ENCODE measurements at places on chromosomes 16 and 17. TPM values are rescaled to one million over a fixed set of nuclear protein-coding genes. Genes with fewer than 3 reads are reported as not detected.

Gene ARL4D
- 60.7 TPM for polyA plus RNA-seq

- DNase-seq = no peak
Observed at GRCh38 chr17:73103641-73104335, 11.3 kb upstream of the SLC39A11 start.

DNA sequence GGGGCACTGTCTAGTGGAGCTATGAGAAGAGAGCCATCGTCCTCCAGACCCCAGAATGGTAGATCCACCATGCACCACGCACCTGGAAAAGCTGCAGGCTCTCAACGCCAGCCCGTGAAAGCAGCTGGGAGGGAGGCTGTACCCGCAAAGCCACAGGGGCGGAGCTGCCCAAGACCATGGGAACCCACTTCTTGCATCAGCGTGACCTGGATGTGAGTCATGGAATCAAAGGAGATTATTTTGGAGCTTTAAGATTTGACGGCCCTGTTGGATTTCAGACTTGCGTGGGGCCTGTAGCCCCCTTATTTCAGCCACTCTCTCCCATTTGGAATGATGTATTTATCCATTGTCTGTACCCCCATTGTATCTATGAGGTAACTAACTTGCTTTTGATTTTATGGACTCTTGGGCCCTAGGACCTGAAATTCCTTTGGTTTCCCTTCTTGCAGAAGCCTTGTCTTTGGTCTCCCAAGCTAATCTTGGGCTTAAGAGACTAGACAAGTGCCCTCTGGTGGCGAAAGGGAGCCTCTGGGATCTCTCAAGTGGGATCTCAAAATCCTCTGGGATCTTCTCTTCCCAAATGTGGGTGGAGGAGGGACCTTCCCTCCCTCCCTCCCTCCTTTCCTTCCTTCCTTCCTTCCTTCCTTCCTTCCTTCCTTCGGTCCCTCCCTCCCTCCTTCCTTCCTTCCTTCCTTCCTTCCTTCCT is 58.2 kb upstream of the HAPSTR1 start:
- DNase-seq = peak; percentile 57

DNA sequence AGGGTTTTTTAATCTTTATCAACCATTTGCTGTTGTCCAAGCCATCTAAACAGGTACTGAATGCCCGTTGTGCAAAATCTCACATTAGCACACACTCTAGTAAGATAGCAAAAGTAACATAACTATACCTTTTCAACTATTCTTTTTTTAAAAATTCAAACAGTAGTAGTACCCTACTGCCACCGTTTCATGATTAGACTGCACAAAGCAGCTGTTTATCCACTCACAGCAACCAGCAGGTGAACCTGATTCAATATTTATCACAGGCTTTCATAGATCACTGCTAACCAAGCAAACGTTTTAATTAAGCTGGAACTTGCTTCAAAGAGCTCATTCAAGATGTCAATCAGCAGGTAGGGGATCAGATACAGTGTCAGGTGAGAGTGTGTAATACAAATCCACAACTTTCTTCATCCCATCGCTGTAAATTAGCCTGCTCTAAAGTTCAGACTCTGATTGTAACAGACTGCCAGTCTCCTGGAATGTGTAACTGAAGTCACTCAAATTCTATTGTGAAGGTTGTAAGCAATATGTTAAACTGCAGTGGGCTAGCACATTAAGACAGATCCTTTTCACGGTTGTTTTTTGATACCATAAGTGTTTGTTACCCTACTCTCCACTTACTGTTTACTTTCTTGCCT is 47.3 kb downstream of the BRIP1 start:
- DNase-seq = no peak

- peak; percentile 48 for DNase-seq
Observed at GRCh38 chr16:2040041-2040786, 7.4 kb downstream of the NTHL1 start.

GRCh38 chr17:74257311-74257710 is 16.7 kb upstream of the DNAI2 start:
- DNase-seq = no peak

DNA sequence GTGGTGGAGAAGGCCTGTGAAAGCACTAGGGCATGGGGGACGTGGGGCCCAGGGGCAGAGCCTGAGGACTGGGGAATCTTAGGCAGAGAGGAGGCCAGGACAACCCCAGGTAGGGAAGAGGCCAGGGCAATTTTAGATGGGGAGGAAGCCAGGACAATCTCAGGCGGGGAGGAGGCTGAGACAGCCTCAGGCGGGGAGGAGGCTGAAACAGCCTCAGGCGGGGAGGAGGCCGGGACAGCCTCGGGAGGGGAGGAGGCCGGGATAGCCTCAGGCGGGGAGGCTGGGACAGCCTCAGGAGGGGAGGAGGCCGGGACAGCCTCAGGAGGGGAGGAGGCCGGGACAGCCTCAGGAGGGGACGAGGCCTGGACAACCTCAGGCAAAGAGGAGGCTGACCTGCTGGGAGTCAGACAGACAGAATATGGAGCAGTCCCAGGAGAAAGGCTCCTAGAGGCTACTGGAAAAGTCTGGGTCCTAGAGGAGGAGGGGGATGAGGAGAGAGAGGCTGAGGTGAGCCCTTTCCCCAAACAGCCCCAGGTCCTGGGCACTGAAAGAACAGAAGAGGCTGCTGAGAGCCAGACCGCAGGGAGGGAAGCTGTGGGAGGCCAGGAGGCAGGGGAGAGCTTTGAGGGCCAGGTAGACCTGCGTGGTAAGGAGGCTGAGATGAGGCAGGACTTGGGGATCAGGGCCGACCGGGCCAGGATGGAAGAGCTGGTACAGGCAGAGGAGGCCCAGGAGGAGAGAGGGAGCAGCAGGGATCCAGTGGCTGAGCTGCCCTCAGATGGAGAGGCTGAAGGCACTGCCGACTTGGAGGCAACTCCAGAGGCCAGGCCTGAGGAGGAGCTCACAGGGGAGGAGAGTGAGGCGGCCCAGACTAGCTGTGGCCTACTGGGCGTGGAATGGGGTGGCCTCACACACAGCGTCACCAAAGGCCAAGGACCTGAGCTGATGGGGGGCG is 1.6 kb downstream of the APOBR start:
- DNase-seq = no peak

DNA sequence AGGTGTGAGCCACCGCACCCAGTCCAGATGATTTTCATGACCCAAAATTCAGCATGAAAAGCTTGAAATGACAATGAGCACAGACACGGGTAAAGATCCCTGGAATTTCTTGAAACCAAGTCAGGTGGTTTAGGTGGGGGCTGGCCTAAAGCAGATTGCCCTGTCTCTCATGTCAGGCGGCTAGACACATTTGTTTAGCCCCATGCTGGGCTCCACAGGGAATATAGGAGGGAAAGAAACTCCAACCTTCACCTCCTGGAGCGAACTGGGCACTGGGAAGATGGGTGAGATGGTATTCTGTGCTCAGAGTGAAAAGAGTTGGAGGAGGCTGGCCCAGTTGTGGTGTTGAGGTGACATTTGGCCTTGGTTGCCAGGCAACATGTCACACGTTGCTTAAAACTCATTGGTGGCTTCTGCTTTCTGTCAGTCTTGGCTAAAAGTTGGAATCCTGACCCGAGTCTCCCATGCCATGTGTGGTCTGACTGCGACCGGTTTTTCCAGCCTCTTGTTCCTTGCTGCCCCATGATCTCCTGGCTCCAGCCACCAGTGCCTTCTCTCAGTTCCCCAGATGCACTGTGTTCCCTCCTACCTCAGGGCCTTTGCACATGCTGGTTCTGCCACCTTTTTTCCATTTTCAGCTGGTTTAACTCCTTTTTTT is 113.7 kb downstream of the ABCC6 start:
- DNase-seq = no peak

DNA sequence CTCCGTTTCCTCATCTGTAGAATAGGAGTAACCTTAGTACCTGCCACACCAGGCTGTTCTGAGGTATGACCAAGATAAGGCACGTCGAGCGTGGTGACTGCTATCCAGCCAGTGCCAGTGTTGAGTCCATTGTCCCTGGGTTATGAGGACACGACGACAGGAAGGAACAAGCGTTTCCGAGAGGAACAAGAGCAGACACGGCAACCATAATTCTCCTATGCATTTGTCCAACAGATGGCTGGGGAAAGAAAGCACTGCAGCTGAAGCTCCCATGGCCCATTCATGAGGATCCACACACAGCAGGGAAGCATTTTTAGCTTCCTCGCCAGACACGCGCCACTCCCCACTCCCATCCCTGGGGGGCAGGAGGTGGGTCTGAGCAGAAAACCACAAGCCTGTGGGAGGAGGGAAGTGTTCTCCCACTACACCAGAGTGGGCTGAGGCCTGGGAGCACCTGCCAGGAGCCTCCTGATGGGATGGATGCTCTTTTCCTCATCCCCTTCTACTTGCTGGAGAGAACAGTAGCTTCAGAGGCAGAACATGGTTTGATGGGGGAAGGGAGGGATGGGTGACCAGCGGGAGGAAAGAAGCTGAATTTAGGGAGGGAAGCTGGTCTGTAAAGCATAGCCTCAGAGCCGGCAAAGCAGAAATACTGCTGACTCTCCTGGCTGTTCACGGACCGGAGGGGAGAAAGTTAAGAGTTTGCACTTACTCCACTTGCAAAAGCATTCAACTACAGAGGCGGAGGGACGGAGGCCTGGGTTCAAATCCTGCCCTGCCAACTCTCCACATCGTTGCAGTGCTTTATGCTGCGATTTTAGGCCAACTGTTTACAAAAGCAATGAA is 2.7 kb downstream of the COTL1 start:
- no peak for DNase-seq

Gene IRX3
- 11.2 TPM for polyA plus RNA-seq

Gene C16orf74
- polyA plus RNA-seq = not detected
